ENCODE measurements at places on chromosomes 3 and 15.

DNA sequence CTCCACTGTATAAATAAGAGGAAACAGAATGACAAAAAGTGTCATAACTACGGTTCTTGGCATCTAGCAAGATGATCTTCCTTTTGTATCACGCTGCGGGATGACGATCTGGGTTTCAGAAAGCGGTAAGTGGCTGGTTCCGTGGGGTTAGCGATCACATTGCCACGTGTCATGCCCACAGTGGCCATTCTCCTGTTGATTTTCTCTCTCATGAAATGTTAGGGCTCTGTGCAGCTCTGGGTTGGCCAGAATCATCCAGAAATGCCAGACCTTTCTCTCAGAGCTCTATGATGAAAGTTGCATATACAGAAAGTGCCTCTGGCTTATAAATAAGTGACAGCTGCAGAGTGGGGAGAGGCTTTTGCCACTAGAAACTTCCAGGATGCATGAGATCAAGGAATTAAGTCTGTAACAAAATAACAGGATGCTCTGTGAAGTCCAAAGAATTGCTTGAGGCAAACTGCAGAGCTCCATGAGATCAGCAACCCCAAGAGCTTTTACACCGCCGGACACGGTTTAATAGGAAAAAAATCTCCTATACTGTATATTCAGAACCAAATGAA, 71.6 kb downstream of the ABTB1 start:
- DNase-seq = no peak

GRCh38 chr3:72982609-72983366, 13.8 kb upstream of the PPP4R2 start:
- DNase-seq = no peak

DNA sequence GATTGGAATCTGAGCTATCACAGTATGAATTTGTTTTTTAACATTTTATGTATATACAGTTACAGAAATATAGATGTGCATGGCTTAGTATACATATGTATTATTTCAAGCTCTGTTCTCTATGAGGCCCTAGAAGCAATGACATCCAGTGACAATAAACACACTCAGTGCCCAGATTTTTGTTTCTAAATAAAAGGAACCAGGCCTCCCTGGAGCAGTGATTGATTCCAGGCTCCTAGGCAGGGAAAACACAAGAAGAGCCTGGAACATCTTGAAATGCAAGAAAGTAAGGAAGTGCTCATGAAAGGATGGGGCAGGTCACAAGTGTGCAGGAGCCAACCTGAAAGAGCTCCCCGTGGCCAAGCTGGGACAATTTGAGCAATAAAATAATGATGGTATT, 18.5 kb upstream of the CGNL1 start:
- DNase-seq = no peak

DNA sequence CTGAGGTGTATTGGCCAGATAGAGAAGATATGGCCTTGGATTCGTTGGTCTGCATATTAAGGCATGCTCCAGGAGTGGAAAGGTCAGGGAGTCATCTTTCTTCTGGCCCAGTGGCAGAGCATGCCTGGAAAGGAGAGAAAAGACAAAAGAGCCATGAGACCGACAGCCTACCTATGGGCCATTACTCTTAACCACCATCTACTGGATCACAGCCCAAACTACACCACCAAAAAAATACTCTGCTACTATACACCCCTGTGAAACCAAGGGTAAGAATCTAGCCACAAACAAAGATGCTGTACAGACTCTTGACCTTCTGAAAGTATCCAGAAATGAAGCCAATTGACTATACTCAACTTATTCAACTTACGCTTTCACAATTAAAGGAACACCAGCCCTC, 96.1 kb upstream of the PLSCR5 start:
- DNase-seq = no peak

- no peak for DNase-seq
These were observed 46.2 kb downstream of the ABTB1 start for GRCh38 chr3:127718916-127719290.

- no peak for DNase-seq
These were observed 2.3 kb downstream of the VWA5B2 start for GRCh38 chr3:184231671-184232070.

GRCh38 chr3:135739779-135740178, 225.7 kb upstream of the PPP2R3A start:
- no peak for DNase-seq

DNA sequence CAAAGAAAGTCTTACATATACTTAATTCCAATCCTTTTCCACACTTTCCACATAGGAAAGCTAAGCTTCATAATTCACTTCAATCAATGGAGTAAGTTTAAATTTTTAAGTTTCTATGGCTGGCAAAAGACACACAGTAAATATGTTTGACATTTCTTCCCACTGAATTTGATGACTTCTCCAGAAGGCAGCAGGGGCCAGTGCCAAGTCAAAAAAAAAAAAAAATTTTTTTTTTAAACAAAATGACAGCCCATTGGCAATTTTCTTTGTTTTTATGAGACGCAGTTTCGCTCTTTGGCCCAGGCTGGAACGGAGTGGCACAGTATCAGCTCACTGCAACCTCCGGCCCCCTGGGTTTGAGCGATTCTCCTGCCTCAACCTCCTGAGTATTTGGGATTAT, 28.7 kb downstream of the ATP13A3 start:
- no peak for DNase-seq
